ENCODE measurements at places on chromosomes 3 and 15.

DNA sequence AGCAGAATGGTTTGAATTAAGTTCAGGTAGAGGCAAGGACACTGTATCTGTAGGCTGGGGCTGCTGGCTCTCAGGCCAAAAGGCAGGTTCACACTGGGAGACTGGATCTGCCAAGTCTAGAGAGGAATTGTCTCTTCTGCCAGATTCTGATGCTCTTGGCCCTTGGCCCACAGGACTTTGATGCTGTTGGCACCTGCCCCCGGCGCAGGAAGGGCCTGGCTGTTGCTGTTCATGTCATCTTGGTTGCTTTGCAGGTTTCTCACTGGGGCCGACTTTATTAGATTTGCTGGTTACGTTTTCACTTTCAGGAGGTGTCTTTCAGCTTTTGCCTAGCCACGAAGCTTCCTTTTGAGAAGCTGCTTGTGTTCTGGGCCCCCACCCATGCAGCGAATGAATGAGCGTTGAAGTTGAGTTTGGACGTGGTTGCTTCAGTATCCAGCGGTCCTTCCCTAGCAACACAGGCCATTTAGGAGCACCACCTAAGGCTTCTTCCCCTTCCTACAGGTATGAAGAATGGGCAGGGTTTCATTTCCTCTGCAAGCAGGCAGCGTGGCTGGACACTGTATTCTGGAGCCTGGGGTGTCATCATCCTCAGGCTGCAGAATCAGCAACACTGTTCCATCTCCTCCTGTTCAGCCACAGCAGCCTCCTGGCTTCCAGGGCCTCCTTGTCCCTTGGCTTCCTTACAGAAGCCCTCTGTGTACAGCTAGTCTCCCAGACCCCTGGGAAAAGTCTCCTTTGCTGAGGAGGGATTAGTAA lies 65.6 kb upstream of the PRR23C start:
- no peak for ATAC-seq

- ATAC-seq = no peak
These were observed 17.2 kb downstream of the ACOX2 start for GRCh38 chr3:58519668-58520402.

- ATAC-seq = no peak
These were observed 384.8 kb downstream of the MECOM start for GRCh38 chr3:169278667-169279066.

- no peak for ATAC-seq
These were observed 597 bp downstream of the AGTR1 start for GRCh38 chr3:148698190-148698810.

GRCh38 chr3:5275529-5275928 lies 88.0 kb downstream of the EDEM1 start:
- ATAC-seq = no peak

DNA sequence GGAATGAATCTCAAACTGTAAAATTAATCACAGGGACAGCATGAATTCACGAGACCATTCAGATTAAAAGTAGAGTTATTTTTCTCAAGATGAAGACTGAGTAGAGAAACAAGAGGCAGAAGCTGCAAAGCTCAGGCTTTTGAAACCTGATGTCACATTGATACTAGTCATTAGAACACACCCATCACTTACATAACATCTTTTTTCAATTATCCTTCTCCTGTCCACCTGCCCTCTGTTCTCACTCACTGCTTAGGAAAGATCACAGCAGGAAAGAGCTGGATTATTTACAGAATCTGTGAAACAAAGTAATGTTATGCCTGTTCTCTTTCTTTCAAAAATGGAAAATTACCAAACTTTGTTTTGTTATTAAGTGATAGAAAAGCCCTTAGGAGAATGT lies 72.0 kb upstream of the CDAN1 start:
- no peak for ATAC-seq
